Endothelial cell (in vitro differentiated cells): ENCODE measurements at places on chromosomes 6 and 20.

GRCh38 chr6:68709882-68710281 lies 74.8 kb downstream of the ADGRB3 start:
- no peak for DNase-seq

DNA sequence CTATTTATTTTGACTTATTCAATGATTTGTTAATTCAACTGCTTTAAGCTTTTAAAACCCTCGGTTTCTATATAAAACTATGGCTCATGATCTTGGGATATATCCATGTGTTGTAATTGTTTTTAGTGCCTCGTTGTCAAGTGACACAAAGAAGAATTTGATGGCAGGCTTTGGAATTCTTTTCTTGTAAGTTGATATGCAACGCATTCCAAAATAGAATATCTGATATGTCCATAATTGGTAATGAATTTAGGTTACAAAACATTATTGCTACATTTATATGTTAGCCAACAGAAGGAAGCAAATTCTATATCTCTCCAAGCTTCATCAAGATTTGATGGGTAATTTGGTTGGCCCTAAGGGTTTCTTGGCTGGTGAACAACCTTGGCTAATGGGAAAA lies 220.4 kb upstream of the RIMS1 start:
- no peak for DNase-seq

GRCh38 chr6:15672291-15672690 lies 9.5 kb upstream of the DTNBP1 start:
- DNase-seq: no peak

- no peak for DNase-seq
These were observed 719.4 kb downstream of the EPM2A start for GRCh38 chr6:145015739-145016558.

- no peak for DNase-seq
These were observed 316.6 kb downstream of the CDKAL1 start for GRCh38 chr6:20850686-20851416.

DNA sequence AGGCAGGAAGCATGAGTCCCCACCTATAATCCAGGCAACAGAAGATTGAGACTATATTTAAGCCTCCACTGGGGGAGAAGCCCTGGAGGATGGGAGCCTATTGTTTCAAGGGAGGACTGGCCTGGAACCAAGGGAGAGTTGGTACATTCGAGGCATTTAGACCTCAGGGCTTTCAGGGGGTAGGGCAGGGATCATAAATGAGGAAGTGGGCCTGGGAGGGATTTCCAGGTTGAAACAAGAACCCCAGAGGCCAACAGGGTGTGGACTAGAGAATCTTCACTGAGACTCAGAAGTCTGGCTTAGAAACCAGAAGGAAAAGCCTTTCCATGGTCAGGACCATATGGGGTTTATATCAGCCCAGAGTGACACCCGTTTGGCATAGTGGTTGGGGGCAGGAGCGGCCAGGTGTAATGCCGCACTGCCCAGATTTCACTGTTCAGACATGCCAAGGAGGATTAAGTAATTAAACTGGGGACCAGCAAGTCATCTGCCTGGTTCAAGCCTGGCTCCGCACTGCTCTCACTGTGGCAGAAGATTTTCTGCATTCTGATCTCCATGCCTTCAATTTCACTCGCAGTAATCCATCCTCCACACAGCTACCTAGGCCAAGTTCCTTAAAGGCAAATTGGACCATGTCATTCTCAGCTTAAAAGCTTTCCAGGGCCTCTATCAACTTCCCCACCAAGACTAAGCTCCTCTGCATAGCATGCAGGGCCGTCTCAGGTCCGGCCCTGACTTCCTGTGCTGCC lies 17.8 kb downstream of the LRFN2 start:
- DNase-seq: no peak

- DNase-seq: no peak
These were observed 47.6 kb downstream of the KIZ start for GRCh38 chr20:21173485-21173884.

GRCh38 chr20:17845701-17846475 lies 122.7 kb downstream of the SNX5 start:
- DNase-seq: no peak

DNA sequence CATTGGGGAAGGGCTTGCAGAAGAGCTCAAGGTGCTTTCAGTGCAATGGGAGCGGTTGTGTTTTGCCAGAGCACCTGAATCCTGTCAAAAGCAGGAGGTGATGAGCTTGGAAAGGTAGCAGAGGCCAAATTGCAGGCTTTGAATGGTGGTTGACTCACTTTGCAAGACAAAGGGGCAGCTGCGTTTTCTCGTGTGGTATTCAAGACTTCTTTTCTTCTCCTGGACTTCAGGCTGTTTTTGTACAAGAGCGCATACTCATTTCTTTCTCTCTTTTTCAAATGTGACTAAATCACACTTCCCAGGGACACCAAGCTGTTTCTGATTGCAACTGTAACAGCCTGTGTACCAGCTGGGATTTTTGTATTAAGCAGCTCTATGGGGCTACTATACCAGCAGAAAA lies 32.3 kb downstream of the GHRH start:
- DNase-seq: no peak

GRCh38 chr20:46446851-46447250 lies 40.4 kb upstream of the ELMO2 start:
- DNase-seq: no peak

DNA sequence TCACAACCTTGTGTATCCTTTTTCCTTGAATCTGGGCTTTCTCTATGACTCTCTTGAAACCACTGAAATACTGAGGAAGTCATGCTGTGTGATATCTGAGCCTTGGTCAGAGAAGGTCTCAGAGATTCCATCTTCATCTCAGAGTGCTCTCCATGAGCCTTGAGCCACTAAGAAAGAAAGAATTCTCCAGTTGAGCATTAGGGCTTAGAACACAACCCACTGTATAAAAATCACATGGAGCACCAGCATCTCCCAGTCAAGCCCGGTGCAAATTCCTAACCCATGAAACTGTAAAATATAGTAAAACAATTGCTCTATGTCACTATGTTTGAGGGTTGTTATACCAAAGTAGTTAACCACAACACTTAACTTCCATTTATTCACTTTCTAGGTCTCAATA lies 181.4 kb downstream of the MOXD1 start:
- DNase-seq: no peak

- no peak for DNase-seq
These were observed 82.1 kb downstream of the SLC23A2 start for GRCh38 chr20:4919047-4919704.

DNA sequence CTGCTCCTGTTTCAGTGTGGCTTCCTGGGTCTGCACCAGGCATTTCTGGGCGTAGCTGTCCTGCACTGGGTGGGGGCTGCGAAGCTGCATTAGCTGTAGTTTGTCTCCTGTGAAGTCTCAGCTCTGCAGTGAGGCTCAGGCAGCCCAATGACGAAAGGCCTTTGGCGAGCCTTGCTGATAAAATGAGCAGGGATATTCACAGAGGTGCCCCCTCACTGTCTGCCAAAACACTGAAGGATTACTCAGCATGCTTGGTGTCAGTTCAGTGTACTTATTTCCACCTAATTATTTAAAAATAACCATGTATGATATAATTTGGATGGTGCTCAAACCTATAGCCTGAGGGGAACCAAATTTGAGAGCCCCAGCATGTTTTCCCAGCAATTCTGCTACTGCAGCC lies 73.5 kb downstream of the ECT2L start:
- DNase-seq: no peak

DNA sequence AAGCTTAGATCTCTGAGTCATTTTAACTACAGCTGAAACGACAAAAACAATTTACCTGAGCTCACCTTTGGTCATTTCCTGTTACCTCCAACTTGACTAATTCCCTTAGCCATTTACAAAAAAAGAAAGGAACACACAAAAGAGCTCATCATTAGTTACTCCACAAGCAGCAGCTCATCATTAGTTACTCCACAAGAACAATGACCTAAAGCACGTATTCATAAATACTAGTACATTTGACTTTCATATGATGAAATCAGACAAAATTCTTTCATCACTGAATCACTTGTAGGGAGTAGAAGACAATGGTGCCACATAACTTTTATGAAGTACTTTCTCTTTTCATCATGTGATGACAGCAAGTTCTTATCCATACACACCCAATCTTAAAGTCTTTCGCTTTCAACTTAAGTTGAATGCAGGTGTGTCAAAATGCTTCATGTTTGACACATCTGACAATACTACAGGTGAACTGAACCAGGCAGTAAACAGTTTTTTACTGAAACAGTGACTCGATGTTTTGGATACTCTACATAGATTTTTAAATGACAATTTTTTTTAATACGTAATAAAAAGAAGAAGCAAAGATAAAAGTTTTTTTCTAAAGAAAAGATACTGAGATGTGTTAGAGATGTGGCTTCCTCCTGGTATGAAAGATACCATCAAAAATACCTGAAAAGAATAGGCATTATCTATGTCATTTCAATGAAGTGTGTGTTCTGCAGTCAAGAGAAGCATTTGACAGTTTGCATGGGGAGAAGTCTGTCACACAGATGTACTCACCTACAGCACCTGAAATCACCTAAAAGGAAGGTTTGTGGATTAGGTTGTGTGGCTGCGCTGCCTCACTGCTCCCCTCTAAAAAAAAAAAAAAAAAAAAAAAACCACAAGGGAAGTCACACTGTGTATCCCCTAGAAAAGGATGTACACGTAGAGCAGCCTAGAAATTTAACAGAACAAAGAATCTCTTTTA lies 109.1 kb downstream of the PRDM1 start:
- no peak for DNase-seq

- DNase-seq: no peak
These were observed 82.4 kb upstream of the NNAT start for GRCh38 chr20:37438464-37439222.
